ENCODE measurements at places on chromosomes 7 and 10.

DNA sequence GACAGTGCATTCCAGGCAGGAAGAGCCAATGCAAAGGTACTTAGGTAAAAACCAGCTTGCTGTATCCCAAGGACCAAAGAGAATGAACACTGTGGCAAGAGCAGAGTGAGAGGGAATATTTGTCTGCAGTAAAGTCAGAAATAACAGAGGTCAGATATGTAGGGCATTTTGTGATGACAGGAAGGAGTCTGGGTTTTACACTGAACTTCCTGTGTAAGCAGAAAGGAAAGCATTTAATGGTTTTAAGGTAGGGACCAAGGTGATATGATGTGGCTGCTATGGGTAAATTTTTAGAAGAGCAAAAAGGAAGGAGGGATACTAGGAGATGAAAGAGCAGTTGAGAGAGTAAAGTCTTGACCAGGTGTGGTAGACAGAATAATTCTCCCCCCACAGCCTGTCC lies 10.1 kb downstream of the ABCB1 start:
- no peak for DNase-seq

DNA sequence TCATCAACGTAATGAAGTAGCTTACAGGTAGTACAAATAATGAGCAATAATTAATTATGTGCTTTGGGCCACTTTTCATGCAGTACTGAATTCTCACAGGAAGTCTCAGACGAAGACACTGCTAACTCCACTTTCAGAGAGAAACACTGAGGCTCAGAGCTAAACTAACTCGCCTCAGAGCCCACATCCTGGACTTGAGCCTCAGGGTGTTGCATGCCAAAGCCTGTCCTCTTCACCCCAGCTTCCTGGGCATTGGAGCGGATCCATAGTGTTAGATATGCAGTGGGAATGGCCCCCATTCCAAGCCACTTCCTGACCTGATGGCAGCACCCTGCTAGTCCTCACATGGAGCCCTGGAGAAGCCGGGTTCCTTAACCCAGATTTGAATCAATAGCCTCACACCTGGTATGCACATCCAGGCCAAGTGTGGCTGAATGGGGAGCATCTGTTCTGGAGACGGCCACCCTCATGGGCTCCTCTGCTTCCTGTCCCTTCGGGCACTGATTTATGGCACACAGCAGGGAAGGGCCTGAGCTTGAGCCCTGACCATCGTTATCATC lies 265.1 kb upstream of the ZNF32 start:
- no peak for DNase-seq

DNA sequence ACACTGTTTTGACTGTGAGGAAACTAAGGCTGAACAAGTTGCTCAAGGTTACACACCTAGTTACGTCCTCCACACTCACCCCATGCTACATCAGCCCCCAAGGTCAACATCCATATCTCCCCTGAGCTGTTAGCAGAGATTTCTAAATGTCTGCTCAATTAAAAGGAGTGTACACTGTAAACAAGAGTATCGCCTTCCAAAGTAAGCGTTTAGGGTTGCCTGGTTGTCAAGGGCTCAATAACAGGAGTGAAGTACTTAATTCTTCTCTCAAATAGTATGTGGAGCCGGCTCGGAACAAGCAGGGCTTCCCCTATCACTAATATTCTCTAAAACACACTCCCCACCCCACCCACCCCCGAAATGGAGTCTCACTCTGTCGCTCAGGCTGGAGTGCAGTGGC lies 412.8 kb upstream of the GALNT17 start:
- DNase-seq = no peak

- no peak for DNase-seq
Observed at GRCh38 chr10:131126321-131127137, 185.0 kb downstream of the TCERG1L start.

- DNase-seq = no peak
Observed at GRCh38 chr10:110016039-110016438, 8.3 kb downstream of the ADD3 start.

- no peak for DNase-seq
Observed at GRCh38 chr7:104859754-104860426, 154.1 kb upstream of the KMT2E start.

- DNase-seq = peak; percentile 80
Observed at GRCh38 chr7:140673063-140673773, 473 bp downstream of the ADCK2 start.

DNA sequence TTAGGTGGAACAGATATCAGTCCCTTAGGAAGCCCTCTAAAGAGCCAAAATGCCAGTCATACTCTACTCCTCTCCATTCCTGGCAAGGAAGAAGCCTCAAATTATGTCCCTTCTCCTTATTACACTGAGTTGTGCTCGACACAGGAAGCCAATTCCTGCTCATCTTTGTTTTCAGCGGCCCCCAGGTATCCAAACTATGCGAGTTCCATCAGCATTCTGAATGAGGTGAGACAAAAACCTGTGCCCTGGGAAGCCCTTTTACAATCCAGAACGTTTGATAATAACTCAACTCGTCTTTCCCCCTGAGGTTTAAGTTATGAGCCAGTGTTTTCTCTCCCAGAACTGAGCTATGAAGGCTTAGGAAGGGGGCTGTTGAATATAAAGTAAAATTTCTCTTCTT lies 580.5 kb downstream of the NXPH1 start:
- peak; percentile 69 for DNase-seq

GRCh38 chr7:78609281-78609680 lies 810.7 kb downstream of the PHTF2 start:
- DNase-seq = no peak

DNA sequence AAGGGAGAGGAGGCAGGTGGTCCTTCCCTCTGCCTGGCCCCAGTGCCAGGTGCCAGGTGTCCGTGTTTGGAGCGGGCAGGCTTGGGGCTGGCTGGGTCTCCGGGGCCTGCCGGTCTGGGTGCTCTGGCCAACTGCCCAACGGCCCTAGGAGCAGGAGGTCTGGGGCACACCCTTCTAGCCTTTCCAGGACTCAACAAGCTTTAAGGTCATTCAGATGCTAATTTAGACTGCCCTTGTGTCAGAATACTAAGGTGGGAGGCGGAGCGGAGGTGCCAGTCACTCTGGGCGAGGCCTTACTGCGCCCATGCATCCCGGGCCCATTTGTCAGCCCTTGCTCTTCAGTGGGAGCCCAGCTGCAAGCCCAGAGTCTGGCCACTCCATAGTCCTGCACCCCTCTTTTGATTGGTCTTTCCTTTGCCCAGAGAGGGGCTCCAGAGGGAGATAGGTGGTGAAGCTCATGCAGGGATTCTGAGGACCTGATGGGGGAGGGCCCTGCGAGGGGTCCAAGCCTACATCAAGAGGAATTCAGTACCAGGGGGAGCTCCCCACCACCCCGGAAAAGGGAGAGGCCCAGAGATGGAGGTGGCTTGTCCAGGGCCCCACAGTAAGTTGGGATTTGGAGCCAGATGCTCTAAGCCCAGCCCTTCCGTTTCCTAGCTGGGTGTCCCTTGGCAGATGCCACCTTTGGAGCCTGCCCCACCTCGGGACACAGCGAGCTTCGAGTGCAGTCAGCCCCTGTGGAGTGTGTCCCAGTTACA lies 1.3 kb downstream of the PGAM2 start:
- DNase-seq = peak; percentile 56

- no peak for DNase-seq
Observed at GRCh38 chr7:23287612-23288011, 11.5 kb upstream of the MALSU1 start.

GRCh38 chr7:99019523-99020412 lies 124.1 kb downstream of the SMURF1 start:
- DNase-seq = peak; percentile 29

GRCh38 chr7:30717181-30717580 lies 34.8 kb upstream of the INMT start:
- peak; percentile 71 for DNase-seq

DNA sequence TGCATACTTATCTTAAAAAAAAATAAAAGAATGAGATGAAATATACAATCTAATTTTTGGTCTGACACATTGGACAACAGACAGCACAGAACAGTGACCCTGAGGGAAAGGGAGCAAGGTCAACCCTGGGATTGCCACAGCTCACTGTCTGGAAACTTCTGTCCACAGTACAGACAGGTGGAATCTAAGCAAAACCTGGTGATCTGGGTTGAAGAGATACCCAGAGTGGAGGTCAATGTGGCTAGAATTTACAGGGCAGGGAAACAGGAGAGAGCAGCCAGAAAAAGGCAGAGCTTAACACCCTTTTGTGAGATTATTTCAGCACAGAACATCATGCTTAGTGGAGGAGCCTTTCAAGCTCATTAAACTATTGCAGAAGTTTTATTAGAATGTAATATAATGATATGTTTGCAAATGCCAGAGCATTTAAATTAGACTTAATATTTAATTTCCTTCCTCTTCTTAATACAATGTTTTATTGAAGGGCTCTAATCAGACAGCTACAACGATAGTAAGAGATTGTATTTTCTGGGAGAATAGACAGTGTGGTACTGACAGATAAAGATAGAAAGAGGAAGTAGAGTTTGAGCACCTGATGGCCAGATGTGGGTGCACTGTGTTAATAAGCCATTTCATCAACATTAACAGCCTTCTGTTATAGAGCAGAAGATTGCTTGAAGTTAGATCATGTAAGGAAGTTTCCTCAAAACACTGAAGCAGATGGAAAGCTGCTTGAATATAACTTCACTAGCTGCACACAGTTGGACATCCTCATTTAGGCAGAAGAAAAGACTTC lies 309.4 kb downstream of the HGF start:
- DNase-seq = no peak

DNA sequence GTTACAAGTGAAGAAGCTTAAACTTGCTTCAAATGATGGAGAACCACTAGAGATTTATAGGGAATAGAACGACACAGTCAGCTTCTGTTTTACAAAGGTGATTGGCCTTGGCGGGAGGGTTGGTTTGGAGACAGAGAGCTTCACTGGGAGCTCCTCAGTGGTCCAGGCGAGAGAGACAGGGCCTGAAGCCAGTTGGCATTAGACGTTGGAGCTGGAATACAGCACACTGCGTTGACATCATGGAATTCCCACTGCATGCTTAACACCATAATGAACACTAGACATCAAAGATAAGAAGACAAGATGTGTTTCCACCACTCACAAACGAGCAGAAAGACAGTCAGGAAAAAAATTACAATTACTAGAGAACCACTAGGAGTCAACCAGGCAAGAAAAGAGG lies 67.8 kb downstream of the TBXAS1 start:
- DNase-seq = no peak

DNA sequence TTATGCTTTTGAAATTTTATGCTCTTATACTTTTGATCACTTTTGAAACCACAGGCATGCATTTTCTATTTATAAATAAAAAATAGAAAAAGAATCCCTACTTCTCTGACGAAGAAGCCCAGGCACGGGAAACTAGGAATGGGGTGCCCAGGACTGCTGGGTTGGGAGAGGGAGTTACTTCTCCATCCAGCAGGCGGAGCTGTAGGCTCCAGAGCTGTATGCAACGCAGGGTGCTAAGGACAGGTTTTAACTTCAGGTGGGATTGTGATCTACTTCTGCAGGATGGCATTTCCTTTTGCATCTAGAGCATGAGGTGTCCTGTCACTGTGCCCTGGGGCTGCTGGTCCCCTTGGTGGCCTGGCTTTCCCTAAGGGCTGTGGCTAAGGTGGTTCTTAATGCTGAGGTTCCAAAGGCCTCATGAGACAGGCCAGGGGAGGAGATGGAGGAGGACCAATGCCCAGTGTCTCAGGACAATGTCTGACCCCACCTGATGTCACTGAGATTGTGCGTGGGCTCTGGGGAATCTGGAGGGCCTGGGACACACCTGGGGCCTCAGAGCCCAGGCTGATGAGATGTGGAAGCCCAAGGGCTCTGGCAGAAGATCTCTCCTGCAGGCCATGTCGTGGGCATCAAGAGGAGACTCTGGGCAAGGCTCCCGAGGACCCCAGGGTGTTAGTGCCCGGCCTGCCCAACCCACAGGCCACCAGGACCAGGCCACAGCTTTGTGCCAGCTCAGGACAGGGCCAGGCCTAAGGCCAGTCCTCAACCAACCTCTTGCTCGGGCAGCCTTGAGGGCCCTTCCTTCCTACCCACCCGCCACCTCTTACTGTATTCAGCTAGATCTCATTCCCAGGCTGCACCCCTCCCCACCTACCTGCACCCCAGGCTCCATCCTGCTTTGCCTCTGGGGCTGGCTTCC lies 507 bp downstream of the CCDC201 start:
- no peak for DNase-seq

DNA sequence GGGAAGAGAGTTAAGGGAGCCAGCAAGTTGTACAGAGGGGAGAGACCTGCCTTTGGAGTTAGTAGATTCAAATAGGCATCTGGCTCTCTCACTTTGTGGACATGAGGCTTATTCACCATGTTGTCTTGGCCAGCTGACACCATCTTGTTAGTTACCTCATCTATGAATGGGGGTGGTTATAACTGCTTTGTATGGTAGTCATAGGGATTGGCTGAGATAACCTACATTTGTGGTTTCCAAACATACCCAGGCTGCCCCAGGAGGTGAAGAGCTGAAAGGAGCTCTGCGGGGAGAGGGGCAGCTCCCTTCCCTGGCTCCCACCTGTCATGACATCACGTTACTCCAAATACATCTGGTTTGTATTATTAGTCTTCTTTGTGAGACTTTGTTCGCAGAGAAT lies 393.3 kb upstream of the AUTS2 start:
- no peak for DNase-seq

GRCh38 chr10:3987143-3987974 lies 202.3 kb upstream of the KLF6 start:
- no peak for DNase-seq

DNA sequence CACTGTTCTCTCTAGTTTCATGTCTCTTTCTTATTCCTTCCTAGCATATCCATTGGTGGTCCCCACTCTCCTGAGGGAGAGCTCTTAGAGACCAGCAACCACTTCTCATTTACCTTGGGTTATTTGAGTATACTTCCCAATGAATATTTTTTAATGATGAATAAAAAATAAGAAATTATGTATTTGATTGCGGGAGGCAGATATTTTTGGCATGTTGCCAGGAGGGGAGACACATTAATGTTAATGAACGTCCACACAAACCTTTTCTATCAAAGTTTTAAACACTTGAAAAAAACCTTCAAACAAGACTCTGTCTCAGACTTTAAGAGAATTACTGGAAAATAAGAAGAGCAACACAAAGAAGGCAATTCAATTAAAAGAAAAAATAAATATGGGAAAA lies 260.6 kb upstream of the MAGI2 start:
- no peak for DNase-seq

DNA sequence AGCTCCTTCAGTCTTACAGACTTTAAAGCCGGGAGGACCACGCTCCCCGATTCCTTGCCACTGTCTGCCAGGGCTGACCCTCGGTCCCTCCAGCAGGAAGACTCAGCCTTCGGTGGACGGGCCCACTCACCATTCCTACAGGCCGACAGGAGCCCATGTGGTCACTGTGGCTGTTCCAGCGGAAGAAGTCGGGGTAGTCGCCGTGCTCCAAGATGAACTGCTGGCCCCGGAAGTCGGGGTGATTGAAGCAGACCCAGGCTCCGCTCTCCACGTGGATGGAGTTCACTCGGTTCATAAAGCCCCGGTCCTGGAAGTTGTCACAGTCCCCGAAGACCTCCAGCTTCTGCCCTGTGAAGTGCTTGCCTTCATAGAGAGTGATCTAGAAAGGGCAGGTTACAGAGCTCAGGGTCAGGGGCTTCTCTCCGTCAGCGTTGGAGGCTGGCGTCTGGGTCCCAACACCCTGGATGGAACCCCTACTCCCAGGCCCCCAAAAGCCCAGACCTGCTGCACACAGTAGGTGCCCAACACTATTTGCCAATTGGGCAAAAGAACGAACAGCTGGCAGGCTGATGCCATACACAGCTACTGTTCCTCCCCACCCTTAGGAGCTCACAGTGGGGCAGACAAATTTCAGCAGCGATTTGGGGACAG lies 1.9 kb downstream of the CRYGN start:
- no peak for DNase-seq

GRCh38 chr7:23458044-23458443 lies 12.2 kb downstream of the IGF2BP3 start:
- DNase-seq = no peak

Data from islet precursor cell (in vitro differentiated cells).